CD4-positive, alpha-beta T cell treated with Interleukin-15 for 1 hour (primary cell): ENCODE measurements at places on chromosomes 7 and 10.
A peak's percentile ranks its signal among the peaks of the same experiment; 100 is the strongest.

DNA sequence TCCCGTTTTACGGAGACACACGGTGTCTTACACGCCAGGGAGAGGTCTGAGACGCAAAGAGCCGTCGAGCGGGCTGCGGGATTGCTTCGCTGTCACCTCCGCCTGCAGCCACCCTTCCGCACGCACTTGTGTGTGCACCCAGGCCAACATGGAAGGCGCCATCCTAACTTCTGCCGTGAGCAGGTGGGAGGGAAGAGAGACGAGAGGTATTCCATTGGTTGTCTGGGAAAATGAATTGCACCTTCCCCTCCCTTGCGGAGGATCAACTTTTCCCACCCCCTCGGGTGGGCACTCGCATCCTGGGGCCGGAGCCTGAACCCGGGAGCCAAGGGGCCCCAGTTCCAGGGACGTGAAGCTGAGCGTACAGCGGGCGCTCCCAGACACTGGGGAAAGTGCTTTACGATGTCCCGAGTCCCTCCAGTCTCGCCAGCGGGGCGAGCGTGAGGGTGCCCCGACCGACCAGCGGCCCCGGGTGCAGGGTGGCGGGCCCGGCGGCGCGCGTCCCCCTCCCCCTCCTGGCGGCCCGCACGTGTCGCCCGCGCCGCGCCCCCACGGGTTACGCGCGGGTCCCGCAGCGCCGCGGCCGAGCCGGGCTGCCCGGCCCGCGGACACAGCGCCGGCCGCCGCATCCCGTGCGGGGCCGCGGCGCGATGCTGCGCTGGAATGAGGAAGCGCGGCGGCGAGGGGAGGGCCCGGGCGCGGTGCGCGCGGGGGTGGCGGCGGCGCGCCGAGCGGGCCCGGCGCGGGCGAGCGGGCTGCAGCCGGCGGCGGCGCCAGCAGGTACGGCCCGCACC lies 984 bp upstream of the IKZF1 start:
- peak; percentile 46 for DNase-seq

DNA sequence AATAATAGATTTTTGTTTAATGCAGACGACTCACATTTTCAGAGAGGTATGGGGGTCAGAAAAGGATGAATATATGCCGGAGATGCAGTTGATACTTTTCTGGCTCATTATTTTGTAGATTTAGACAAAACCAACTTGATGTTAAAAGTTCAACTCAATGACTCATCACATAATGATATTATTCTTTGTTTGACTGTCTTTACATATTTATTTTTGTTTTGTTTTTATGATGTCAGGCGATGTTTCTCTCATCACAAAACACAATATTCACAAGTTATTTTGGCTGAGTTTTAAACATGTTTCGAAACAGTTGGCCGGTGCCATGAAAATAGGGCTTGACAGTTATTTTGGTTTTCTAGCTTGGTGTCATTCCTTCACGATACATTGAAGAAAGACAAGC lies 1.3 kb downstream of the GJD4 start:
- DNase-seq, result no peak

- no peak for DNase-seq
These were observed 102.4 kb upstream of the SH2B2 start for GRCh38 chr7:102184303-102184702.

DNA sequence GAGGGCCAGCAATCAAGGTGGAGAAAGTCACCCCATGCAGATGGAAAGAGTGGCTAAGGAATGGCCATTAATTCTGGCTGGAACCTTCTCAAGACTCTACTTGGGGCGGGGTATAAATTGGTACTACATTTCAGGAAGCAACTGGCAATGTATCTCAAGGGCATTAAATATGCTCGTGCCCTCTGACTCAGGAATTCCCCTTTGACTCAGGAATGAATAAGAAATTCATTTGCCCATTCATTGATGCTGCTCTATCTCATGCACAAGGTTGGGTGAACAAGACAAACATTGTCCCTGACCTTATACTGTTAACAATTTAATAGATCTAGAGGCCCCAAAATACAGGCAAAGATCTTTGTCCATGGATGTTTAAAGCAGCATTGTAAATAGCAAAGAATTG lies 188.1 kb downstream of the MYOF start:
- no peak for DNase-seq

- DNase-seq, result peak; percentile 62
These were observed 760 bp downstream of the CBX3 start for GRCh38 chr7:26202019-26202990.

DNA sequence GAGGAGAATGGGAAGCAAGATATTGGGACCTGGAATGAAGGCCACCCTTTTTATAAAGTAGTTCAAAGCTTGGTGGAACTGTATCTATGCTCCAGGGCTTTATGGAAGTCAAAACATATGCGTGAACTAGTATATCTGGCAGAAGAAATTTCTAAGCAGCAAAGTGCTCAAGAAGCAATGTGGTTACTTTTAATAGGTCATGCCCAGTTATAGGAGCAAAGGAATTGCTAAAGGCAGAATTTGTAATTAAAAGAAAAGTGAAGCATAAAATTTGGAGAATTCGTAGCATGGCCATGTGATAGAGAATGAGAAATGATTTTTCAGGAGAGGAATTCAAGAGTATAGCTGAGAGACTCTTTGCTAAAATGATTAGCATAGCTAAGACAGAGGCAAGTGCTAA lies 1110.4 kb downstream of the XPNPEP1 start:
- no peak for DNase-seq

DNA sequence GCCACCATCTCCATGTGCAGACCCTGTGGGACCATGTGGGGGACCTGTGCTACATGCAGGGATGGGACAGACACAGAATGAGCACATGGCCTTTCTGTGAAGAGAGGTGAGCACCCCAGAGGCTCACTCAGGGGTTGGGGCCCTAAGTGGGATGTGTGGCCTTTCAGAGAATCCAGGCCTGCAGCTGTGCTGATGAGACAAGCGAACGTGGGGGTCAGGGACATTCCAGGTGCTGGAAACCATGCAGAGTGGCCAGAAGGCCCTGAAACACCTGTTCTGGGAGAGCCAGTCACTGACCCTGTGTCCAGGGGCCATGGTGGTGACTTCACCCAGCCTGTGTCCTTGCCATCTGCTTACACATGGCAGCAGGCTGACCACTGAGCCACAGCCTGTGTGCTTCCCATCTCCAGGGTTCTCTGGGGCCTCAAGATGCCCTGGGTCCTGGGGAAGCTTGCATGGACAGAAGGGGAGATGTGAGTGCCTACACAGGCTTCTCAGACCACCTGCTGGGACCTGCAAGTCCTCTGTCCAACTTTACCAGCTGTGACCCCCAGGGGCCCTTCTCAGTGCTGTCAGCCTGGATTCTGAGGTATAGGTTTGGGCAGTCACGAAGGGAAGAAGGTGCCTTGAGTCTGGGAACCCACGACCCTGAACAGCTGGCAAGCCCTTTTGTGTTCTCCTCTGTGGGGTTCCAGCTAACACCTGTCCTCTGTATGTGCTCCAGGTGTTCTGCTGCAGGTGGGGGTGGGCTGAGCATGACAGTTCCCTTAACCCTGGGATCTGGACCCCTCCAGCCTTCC lies 17.6 kb downstream of the RAMP3 start:
- DNase-seq, result no peak

DNA sequence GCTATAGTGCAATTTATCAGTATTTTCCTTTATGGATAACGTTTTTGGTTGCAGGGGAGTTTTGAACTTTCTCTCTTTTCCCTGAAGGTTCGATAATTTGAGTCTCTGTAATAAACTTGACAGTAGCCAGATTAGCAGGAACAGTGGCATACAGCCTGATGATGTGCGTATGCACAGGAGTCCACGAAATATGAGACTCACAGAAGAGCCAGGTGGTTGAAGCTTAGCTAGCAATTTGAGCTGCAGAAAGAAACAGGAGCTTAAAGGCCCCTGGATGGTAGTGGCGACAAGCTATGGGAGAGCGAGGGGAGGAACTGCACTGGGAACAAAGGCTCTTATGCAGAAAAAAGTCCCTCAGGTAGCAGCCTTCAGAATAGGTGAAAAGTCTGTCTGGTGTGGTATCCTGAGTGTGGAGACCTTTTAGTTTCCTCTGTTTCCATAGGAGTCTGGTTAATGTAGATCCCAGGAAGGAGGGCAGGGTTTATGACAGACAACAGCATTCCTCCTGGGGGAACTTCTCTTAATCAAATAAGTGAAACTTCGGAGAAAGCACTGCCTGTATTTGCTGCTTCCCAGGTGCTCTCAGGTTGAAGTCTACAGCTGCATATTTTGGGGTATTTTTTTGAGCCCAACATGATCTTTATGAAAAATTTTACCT lies 32.7 kb downstream of the FANK1 start:
- DNase-seq, result no peak

- no peak for DNase-seq
These were observed 88.8 kb downstream of the DNMBP start for GRCh38 chr10:99920901-99921300.

DNA sequence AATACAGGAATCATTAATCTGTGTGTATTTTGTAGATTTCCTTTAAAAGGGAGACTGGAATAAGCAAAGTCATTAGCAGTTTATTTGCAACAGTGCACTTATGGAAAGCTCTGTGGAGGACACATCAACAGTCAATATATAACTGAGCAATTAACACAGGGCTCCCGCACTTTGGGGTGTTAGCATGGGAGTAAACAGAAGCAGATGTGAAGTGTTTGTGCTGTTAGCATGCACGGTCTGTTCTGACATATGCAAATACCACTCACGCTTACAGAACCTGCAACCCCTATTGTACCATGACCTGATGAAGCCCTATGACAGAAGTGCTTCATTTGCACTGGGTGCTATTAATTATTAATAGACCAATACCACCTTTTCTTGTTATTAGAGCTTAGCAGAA lies 118.9 kb downstream of the PPP1R3A start:
- no peak for DNase-seq

- no peak for DNase-seq
These were observed 8.1 kb downstream of the TRPV5 start for GRCh38 chr7:142925413-142925812.

GRCh38 chr10:31908157-31908556 lies 20.5 kb downstream of the ARHGAP12 start:
- DNase-seq, result no peak
